Mammary microvascular endothelial cell (primary cell): ENCODE measurements at places on chromosomes 7 and 10. TPM values are rescaled to one million over a fixed set of nuclear protein-coding genes. Genes with fewer than 3 reads are reported as not detected.

Gene NODAL
- not detected in 2 replicates for total RNA-seq

Gene EEPD1
- total RNA-seq, result 8.1 and 12.4 TPM in 2 replicates

Gene WAPL
- total RNA-seq, result 22.2 and 24.7 TPM in 2 replicates

Gene FAM25C
- not detected in 2 replicates for total RNA-seq

Gene MMP21
- 0.07 TPM in 1 of 2 replicates, not detected in the other for total RNA-seq

Gene STOX1
- total RNA-seq, result 0.59 TPM in 1 of 2 replicates, not detected in the other

Gene GRID2IP
- not detected in 2 replicates for total RNA-seq
